ENCODE measurements at places on chromosomes 6 and 20.

DNA sequence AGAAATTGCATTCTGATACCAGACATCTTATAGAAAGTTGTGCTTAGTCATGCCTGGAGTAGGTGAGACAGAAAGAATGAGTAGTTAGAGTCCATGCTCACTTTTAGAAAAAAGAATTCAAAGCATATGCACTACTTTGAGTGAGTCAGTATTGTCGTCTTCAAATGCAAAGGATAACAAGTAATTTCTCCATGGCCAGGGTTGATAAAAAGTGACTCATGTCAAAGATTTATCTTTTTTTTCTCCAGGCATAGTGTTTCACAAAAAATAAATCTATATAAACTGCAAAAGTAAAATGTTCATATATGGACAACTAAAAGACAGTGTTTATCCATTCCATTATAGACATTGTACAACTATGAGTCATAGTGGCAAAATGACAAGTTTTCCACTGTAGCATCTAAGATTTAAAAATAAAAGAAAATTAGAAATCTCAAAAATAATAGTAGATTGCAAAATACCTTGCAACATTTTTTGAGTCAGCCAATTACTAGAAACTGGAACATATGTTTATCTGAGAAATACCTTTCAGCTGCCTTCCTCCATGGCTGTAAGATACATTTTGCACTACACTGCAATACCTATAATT lies 329.6 kb downstream of the GRIK2 start:
- no peak for DNase-seq

- DNase-seq = no peak
Measured at GRCh38 chr6:143361536-143362191, 88.8 kb downstream of the ADAT2 start.

DNA sequence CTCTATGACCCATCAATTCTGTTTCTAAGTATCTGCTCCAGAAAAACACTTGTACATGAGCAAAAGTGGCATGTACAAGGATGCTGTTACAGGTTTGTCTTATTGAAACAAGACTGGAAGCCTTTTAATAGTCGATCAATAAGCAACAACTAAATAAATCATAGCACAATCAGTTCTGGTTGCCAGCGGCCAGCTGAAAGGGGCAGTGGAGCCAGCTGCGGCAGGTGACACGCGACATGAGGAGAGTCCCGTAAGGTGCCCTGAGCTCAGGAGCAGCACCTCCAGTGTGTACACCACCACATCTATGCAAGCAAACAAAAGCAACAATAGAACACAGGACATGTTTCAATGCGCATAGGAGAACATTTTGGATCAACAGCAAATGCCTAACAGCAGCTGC lies 20.7 kb upstream of the NNAT start:
- no peak for DNase-seq

DNA sequence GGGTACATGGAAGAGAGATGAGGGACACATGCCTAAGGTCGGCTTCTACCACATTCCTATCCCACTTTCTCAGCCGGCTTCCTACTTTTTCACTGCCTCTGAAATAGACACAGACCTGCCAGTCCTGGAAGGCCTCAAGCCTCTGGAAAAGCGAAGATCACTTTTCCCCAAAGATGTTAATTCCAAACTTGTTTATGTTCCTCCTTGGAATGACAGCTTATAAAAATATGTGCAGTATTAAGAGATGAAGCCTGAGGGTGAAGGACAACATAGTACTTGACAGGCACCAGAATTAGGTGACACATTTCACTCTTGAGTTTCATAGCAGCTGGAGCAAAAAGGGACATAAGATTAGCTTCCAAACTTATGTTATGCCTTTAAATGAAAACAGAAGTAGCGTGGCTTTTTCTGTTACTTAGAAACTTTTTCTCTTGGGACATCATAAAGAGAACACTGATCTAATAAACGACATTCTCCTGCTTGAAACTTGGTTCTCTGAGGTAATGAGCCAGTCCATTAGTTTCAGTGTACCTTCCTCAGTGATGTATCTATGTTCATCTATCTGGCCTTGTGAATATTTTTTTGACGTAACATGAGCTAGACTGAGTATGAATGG lies 25.3 kb downstream of the FOXO3 start:
- no peak for DNase-seq

DNA sequence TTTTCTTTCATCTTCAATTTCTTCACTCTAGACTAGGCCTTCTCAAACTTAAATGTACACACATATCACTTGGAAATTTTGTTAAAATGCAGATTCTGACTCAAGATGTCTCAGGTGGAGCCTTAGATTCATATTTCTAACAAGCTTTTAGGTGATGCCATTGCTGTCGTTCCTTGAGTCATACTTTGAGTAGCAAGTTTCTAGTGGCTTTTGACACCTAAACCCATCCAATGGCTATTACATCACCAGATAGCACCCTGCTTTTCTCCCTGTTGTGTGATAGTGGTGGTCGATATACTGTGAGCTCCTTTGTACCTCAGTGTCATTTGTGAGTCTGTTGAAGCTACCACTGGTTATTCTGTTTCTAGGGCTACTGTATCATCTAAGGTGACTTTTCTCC lies 34.8 kb upstream of the BAG2 start:
- DNase-seq = no peak

DNA sequence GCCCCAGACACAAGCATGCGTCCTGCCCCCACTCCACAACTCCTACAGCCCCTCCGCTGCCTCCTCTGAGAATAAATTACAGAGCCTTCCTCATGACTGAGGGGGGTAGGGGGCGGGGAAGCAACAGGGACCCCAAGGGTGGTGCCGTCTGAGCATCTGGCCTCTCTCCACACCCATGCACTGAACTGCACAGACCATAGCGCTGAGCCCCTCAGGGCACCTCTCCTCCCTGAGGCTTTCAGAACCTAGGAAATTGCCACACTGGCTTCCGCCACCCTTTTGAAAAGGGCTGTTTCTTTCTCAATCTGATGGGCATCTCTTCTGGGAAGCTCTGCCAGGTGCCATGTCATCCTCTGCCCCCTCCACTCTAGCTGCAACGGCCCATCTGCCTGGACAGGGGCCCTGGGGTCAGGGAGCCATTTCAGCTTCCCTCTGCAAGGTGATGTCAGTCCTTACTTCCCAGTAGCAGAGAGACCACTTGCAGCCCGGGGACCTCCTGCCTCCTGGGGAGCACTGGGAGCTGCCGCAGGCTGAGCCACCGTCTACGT lies 2.5 kb downstream of the CST7 start:
- no peak for DNase-seq

Measured in RPMI8226 (cell line).